Dermis microvascular lymphatic vessel endothelial cell (primary cell): ENCODE measurements at places on chromosomes 11 and 22. TPM values are rescaled to one million over a fixed set of nuclear protein-coding genes. Genes with fewer than 3 reads are reported as not detected.
A peak's percentile ranks its signal among the peaks of the same experiment; 100 is the strongest.

DNA sequence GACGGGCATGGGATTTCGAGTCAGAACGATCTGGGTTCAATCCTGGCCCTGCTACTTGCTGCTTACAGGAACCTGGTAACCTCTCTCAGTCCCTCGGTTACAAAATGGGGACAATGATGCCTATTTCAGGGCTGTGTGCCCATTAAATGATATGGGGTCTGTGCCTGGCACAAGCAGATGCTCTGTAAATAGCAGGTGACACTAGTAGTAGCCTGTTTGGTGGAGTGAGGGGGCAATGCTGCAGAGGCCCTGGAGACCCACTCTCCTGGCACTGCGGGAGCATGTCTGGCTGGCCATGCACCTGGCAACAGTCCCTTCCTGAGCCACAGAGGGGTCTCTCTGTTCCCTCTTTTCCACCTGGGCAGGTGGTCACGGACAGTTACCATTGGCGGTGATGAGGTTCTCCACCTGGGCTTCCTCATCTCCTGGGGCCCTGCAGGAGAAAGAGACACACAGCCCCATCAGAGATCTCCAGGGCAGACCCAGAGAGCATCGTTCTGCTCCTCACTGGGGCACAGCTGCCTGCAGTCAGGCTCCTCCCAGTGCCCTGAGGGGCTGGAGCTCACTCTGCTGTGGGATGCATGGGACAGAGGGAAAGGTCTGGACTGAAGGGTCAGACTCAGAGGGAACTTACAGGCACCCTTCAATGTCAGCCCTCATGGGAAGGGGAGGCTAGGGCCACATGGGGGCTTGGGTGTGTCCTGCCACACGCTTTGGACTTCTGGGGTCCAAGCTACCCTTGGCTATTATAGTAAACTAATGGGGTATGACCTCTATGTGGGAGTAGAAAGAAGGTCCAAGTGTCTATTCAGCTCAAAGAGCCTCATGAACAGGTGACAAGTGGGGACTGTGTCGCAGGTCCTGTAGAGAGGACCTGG, 15.6 kb upstream of the FXYD2 start:
- no peak for DNase-seq

OR51I1 gene
- 0.13 TPM in 1 of 2 replicates, not detected in the other for total RNA-seq

DNA sequence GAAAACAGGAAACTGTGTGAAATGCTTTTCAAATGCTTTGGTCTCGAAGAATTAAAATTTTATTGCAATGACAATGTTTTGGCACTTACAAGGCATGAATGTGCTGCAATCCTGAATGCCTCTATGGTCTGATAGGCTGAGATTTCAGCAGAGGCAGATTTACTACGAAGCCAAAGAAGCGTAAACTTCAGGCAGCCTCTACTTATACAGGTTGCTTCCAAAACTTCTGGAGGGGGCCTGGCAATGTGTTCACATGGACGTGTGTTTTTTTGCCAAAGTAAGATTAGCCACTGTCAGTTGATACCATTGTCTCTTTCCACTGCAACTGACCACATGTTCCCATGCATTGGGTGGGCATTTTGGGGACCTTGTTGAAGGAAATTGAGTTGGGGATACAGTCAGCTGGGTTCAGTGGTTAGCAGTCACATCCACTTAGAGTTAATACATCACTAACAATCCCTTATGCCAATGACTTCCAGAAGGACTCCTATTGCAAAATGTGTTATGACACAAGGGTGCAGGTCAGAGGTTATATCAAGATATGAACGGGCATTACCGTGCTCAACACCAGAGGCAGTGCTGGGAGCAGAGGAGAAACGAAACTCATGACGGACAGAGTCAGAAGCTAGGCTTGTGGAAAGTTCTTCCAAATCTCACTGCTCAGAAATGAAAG, 48.8 kb downstream of the ABTB2 start:
- no peak for DNase-seq

DNA sequence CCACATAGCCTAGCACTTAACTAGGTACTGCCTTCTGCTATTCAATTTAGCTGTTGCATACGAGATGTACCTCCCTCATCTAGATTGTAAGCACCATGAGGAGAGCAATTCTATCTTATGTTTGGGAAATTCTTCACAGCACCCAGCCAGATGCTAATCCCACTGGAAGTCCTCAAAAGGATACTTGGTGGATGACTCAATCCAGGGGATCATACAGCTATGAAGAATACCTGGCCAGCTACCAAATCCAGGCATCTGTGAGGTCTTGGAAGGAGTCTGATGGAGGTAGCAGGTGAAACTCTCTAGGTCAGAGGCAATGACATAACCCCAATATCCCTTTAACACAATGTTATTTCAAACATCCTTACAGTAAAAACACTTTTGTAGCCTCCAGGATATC, 167.8 kb upstream of the NCAM1 start:
- DNase-seq: no peak

DNA sequence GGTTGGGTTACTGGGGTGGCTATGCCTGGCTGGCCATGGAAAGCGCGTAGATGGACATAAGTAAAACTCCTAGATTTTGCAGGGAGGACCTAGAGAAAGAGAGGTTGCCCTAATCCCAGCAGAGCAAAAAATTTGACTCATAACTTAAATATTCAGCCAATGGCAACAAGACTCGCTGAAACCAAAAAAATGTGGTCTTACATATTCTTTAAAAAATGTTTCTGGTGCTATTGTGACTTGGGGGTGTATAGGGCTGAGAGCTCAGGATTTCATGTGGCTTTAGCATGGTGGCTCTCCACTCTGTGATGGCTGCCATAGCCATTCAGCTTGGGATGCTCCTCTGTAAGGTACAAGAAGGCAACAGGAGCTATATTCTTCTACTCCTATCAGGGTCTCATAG, 27.2 kb upstream of the PDGFD start:
- no peak for DNase-seq

- DNase-seq: no peak
These were observed 130.4 kb downstream of the HIPK3 start for GRCh38 chr11:33387581-33387980.

DNA sequence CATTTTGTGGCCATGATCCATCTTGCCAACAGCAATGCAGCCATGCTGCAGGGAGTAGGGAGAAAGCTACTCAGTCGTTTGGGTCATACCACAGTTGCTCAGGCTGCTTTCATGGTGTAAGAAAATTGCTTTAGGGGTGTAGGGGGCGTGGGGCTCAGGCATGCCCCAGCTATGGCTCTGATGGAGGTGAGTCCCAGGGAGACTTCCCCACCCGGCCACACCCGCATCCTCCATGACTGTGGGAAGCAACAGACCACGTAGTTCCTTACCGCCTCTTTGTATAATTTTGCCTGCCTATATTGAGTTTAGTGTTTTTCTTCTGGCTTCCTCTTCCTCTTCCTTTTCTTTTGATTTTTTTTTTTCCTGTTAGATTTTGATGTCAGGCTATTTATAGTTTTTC, 58.8 kb downstream of the SPECC1L start:
- no peak for DNase-seq

GRCh38 chr22:47798229-47798628, 1035.8 kb downstream of the TBC1D22A start:
- no peak for DNase-seq

PRR5 gene
- 6.8 and 13.5 TPM in 2 replicates for total RNA-seq

CCDC90B gene
- total RNA-seq: 45.9 and 52.2 TPM in 2 replicates

GRCh38 chr11:119434591-119435330, 11.8 kb upstream of the THY1 start:
- DNase-seq: no peak

DNA sequence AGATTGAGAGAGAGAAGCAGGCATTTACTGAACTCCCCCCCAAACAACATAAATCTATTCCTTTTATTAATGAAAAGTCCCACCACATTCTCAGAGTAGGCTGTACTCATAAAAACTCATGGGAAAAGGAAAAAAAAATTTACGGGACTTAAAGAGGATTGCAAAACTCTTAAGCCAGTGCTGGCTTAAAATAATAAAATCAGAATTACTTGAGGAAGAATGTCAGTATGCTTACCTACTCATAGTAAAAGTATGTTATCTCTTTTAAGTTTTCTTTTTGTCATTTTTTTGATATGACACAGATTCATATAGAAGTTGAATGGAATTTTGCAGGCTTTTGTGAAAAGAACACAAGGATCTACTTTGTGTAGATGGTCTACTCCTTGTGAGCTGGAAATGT, 126.3 kb downstream of the LUZP2 start:
- no peak for DNase-seq

DNA sequence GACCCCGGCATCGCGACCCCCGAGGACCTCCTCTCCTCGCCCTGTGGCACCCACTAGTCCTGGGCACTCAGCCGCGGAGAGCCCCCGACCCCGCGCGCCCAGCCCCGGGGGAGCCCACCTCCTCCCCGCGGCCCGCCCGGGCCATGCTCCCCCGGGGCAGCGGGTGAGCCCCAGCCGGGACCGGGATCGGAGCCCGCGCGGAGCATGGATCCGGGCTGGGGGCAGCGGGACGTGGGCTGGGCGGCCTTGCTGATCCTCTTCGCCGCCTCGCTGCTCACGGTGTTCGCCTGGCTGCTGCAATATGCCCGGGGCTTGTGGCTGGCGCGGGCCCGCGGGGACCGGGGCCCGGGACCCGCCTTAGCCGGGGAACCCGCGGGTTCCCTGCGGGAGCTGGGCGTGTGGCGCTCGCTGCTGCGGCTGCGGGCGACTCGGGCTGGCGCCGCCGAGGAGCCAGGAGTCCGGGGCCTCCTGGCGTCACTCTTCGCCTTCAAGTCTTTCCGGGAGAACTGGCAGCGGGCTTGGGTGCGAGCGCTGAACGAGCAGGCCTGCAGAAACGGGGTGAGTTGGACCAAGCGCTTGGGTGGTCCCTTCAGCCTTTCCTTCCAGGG, 498 bp downstream of the C2CD2L start:
- no peak for DNase-seq

- no peak for DNase-seq
These were observed 70.7 kb downstream of the NFAM1 start for GRCh38 chr22:42361523-42361922.

RHOD gene
- 16.9 and 24.0 TPM in 2 replicates for total RNA-seq

DNA sequence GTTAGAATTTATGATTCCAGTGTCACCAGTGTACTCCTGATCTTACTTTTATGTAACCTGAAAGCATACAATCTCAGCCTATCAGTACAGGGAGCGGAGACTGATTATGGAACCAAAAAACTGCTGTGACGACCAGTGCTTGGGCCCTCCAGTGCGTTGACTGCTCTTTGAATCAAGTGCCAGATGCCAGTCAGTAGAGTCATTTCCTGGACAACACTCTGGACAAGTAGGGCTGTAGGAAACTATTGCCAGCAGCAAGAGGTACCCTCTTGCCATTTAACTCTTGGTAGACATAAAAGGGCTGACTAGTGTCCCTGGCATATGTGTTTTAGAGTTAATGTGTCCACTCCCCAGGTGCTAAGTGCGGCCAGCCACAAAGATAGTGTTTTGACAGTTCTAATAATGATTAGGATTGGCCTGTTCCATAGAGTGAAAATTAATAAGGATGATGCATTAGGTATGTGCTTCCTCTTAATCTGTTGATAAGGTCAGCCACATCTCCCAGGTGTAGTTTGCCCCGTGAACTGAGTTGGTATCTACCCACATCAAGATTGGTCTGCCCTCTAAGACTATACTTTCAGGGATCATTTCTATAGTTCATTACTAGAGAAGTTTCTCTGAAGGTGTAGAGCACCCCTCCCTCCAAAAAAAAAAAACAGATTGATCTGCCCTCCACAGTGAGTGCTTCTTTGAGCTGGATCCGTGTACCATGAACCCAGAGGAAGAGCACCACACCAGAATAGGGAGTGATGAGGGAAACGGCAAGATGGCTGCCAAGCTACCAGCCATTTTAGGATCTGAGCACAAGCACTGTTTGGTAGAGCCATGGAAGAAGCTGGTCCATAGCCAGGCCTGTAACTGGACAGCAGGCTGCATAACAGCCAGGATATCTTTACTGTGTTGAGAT, 20.7 kb upstream of the AIFM3 start:
- DNase-seq: peak; percentile 77

TEAD1 gene
- 17.3 and 26.9 TPM in 2 replicates for total RNA-seq
